Fibroblast of lung (primary cell): ENCODE measurements at places on chromosomes 2 and 18. TPM values are rescaled to one million over a fixed set of nuclear protein-coding genes. Genes with fewer than 3 reads are reported as not detected.

Gene MPP4
- 0.26 and 0.50 TPM in 2 replicates for total RNA-seq

Gene GLI2
- 3.3 TPM in 2 replicates for total RNA-seq

Gene CPO
- under 0.01 TPM in 1 of 2 replicates, not detected in the other for total RNA-seq

Gene LIPG
- total RNA-seq = 0.50 and 1.0 TPM in 2 replicates

Gene DSEL
- total RNA-seq = 51.1 and 157 TPM in 2 replicates

Gene MAPK4
- total RNA-seq = under 0.01 TPM in 1 of 2 replicates, not detected in the other

Gene LYG2
- not detected in 2 replicates for total RNA-seq

Gene IL1R2
- 0.17 and 1.0 TPM in 2 replicates for total RNA-seq

Gene CFAP221
- 0.26 TPM in 1 of 2 replicates, not detected in the other for total RNA-seq

Gene REG3G
- not detected in 2 replicates for total RNA-seq

Gene RSAD2
- 0.77 and 1.7 TPM in 2 replicates for total RNA-seq

Gene RASGRP3
- 0.26 and 0.50 TPM in 2 replicates for total RNA-seq

Gene MYOM1
- 0.26 and 0.83 TPM in 2 replicates for total RNA-seq

Gene CDCA7
- total RNA-seq = 1.3 and 1.5 TPM in 2 replicates

Gene SERPINB11
- total RNA-seq = not detected in 2 replicates

Gene SCN2A
- 2.1 and 7.1 TPM in 2 replicates for total RNA-seq

Gene GDF7
- total RNA-seq = under 0.01 and 0.33 TPM in 2 replicates

Gene VAMP5
- 45.5 and 69.5 TPM in 2 replicates for total RNA-seq

Gene KCNJ3
- not detected in 2 replicates for total RNA-seq

Gene SCG2
- 0.66 and 2.1 TPM in 2 replicates for total RNA-seq

Gene SCN9A
- 58.6 and 105 TPM in 2 replicates for total RNA-seq

Gene AKAIN1
- total RNA-seq = not detected in 2 replicates

Gene OTOF
- total RNA-seq = not detected in 2 replicates
